ENCODE measurements at places on chromosomes 6 and 20.
A peak's percentile ranks its signal among the peaks of the same experiment; 100 is the strongest.

DNA sequence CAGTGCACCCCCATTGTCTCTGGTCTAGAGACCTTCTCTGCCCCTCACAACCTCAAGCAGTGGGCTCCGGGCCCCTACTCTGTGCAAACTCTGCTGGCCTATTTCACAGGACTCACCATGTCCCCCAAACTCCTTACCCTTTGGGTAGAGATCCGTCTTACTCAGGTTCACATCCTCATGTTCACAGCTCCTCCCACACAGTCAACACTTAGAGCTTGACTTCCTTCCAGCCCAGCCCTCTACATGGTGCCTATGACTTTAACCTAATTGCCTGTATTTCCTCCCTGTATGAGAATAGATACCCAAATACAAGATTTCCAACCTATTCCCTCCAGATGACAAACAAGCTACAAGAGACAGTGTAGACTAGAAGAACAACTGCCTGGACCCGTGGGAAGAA is 528.6 kb upstream of the JARID2 start:
- DNase-seq = peak; percentile 41

DNA sequence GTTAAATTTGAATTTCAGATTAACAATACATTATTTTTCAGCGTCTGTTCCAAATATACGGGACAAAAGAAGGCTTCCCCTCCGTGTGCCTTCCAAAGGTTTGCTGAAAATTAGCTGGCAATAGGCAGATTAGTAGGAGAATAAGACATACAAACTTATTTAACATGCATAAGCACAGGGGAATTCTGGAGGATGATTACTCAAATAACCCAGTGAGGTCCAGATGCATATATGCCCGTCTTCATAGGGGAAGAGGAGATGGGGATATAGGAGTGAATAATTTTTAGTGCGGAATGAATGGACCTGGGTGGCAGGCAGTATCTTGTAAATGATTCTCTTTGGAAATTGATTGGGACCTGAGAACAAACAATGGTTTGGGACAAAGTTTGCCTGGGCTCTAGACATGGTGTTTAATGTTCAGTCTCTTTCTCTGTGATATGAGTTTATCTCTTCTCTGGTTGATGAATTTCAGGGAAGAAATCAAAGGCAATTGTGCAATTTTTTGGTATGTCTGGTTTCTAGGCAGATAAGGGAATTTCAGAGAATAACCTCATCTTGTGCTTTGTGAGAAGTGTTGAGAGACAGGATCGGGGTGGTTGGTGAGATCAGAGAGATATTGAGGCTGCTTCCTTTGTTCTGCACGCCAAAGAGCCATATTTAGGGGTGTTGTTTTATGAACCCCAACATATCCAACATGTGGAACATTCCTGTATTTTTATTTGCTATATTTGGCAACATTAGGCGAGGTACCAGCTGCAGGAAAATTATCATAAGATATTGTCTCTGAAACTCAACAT is 63.7 kb downstream of the MKKS start:
- DNase-seq = no peak

DNA sequence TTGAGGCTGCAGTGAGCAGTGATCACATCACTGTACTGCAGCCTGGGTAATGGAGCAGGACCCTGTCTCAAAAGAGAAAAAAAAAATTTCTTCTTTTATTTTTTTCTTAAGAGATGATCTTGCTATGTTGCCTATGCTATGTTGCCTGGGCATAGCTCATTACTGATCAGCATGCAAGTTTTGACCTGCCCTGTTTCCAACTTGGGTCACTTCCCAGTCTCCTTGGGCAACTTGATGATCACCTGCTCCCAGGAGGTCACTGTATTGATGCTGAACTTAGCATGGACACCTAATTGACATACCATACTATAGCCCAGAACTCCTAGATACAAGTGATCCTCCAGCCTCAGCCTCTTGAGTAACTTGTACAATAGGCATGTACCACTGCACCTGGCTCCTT is 30.7 kb upstream of the NANP start:
- DNase-seq = no peak

DNA sequence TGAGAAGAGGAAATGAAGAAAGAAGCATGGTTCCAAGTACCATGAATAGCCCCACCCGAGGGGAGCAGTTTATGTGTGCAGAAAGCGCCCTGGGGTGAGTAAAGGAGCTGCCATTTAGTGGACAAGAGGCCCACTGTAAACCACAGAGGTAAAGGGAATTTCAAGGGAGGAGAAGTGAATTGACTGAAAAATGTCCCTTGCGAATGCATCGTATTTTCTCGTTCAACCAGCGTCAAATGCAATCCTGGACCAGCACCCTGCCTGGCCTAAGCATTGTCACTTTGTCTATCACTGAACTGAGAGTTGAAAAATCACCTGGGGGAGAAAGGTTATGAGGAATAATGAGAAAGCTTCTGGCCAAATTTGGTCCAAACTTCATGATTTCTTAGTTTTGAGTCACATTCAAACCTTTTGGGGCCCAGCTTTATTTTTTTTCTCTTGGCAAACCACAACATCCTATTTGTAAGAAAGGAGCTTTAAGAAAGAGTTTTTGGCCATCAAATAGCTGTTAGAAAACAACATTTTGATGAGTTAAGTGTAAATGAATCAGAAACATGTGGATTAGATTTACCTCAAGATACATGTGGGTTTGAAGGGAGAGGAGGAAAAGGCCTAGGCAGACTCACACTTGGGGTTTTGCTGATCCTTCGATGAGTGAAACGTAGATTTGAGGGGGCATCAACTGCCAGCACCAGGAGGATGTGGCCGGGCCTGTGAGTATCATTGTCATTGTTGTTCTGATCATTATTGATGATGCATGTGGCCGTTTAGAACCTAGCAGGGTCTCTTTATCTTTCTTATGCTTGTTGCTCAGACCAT is 214.0 kb downstream of the CLIC5 start:
- DNase-seq = no peak

- DNase-seq = no peak
Measured at GRCh38 chr6:20705741-20706140, 171.5 kb downstream of the CDKAL1 start.

DNA sequence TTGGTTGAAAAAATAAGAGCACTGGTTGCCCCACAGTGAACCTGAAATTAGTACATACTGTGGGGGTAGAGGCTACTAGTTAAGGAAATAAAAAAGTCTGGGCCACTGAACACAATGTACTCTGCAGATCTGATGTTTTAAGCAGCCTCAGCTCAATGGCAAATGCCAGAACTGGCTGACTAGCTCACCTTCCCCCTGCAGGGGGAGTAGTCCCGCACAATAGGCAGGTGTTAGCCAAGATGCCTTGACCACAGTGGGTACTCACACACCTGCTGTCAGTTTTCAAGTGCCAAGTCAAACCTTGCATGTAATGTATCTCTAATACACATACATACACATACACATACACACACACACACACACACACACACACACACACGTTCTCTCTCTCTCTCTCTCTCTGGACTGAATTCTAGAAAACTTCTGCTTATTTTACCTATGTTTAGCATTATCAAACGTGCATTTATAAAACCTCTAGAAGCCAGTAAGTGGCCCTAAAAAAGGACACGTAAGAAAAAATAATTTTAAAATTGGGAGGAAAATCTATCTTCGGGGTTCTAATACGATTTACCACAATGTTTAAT is 36.1 kb downstream of the GMDS start:
- DNase-seq = peak; percentile 28

DNA sequence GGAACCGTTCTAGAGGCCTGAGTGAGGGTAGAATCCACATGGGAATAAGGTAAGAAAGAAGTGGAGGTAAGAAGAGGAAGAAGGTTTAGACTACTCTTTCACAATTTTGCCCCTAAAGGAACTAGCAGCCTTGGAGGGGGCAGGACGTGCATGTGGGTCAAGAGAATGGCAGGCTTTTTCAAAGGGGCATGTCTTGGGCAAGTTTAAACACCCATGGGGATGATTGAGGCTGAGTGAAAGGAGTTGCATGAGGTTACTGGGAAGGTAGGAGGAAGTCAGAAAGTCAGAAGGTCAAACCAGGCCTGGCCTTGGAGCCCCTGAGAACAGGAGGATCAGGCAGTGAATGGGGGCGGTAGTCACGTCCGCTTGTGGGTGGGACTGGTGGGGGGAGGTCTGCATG is 10.2 kb downstream of the ADA start:
- no peak for DNase-seq

DNA sequence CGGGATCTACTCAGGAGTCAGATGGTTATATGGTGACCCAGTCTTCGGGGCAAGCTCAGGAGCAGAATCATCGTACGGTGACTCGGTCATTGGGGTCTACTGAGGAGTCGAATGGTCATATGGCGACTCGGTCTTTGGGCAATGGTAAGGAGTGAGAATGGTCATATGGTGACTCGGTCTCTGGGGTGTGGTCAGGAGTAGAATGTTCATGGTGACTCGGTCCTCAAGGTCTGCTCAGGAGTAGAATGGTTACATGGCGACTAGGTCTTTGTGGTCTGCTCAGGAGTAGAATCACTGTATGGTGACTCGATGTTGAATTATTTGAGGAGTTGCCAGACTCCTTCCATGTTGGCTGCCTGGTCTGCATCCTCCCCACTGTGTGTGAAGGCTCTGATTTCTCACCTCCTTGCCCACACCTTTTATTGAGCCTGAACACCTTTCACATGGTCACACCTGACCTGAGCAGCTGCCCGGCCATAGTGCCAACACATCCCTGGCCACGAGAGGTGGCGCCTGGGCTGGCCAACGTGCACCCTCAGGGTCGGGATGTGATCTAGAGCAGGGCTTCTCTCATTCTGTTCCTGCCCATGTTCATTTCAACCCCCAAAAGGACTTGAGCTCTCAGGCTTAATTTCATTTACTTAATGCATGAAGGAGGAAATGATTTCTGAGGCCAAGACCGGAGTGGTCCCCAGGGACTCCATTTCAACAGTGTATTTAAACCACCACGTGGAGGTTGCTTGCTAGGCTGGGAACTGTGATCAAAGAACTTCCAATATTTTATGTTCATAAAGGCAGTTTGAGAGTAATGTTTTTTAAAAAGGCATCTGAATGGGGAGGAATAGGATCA is 119.5 kb downstream of the PHACTR3 start:
- DNase-seq = no peak

GRCh38 chr6:112927641-112928320 is 580.7 kb downstream of the RFPL4B start:
- DNase-seq = no peak

DNA sequence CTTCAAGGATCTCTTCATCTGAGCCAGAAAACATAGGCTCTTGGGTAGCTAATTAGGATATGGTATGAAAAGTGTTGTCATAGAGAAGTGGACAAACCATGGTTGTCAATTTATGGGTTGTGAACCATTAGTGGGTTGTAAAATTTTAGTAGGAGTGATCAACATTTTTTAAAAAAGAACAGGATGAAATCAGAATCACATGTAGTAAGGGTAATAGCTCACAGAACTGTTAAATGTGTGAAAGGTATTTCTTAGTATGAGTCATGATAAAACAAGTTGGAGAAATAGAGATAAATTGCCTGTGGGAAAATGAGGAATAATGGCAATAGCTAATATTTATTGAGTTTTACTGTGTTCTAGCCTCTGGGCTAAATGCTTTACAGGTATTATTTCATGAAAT is 113.4 kb downstream of the MAP3K4 start:
- no peak for DNase-seq

GRCh38 chr6:167435209-167435728 is 110.4 kb downstream of the TTLL2 start:
- DNase-seq = no peak

- DNase-seq = no peak
Measured at GRCh38 chr6:105135907-105136430, 43.8 kb downstream of the POPDC3 start.

DNA sequence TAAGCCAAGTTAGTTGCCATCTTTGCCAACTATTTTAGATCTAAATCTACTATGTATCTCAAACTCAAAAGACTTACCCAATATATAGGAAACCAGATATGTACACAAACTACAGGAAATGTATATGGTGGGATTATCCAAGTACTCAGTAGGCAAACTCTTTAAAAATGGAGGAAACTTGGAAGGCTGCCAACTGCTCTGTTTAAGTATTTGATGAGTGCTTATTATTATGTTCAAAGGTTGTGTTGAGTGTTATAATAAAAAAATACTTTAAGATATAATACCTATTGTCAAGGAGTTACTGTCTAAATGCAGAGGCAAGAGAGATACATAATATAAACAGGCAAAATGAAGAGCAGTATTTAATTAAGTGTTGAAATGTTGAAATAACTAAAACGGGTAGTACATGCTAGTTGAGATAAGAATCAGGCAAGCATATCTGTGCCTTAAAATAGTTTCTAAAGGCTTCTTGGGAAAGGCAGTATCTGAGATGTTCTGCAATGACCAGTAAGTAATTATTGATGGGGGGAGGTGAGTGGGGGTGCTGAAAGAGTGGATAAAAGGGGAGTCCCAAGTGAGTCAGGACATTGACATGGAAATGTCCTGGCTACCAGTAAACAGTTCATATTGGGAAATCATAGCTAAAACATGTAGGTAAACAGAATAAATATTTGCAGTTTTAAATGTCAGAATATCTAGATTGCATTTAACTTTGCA is 6.5 kb upstream of the DST start:
- no peak for DNase-seq

GRCh38 chr20:19715986-19716385 is 42.1 kb upstream of the RIN2 start:
- no peak for DNase-seq

GRCh38 chr6:40569162-40569910 is 17.8 kb downstream of the LRFN2 start:
- no peak for DNase-seq

- DNase-seq = no peak
Measured at GRCh38 chr6:154578004-154578559, 67.6 kb upstream of the CNKSR3 start.

DNA sequence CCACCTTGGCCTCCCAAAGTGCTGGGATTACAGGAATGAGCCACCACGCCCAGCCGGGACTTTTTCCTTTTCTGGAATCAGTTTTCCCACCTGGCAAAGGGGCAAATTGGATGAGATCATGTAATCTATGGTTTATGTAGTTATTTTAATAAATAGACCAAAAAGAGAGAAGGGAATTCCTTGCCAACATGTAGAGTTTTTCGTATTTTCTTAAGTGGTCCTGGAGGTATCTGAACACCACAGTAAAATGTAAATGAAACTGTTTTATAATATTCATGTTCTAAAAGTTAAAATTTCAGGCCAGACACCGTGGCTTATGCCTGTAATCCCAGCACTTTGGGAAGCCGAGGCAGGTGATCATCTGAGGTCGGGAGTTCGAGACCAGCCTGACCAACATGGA is 185.1 kb upstream of the ZNF217 start:
- DNase-seq = no peak

DNA sequence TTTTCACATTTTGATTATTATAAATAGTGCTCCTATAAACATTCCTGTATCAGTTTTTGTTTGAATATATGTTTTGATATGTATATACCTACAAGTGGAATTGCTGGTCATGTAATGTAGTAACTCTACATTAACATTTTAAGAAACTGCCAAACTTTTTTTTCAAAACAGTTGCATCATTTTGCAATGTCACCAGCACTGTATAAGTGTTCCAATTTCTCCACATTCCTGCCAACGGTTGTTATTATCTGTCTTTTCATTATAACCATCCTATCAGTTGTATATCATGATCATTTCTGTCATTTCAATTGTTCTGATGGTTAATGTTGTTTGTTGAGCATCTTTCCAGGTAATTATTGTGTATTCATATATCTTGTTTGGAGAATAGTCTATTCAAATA is 44.8 kb upstream of the SAMD5 start:
- no peak for DNase-seq
